ENCODE measurements at places on chromosomes 7 and 10. TPM values are rescaled to one million over a fixed set of nuclear protein-coding genes. Genes with fewer than 3 reads are reported as not detected.

GRCh38 chr7:105816954-105817615 is 59.3 kb downstream of the ATXN7L1 start:
- no peak for DNase-seq

GRCh38 chr7:103715376-103716120 is 269.5 kb upstream of the SLC26A5 start:
- DNase-seq = no peak

- no peak for DNase-seq
Observed at GRCh38 chr7:143936087-143937009, 1.3 kb downstream of the OR2F2 start.

GRCh38 chr10:103504181-103504783 is 10.8 kb downstream of the NEURL1 start:
- peak; percentile 91 for DNase-seq

- DNase-seq = no peak
Observed at GRCh38 chr7:158820656-158821055, 8.7 kb downstream of the ESYT2 start.

GRCh38 chr7:94492601-94493000 is 17.0 kb upstream of the CASD1 start:
- no peak for DNase-seq

- no peak for DNase-seq
Observed at GRCh38 chr7:151299940-151300645, 41.5 kb upstream of the NUB1 start.

GRCh38 chr10:5480162-5480941 is 19.0 kb downstream of the CALML5 start:
- no peak for DNase-seq

DNA sequence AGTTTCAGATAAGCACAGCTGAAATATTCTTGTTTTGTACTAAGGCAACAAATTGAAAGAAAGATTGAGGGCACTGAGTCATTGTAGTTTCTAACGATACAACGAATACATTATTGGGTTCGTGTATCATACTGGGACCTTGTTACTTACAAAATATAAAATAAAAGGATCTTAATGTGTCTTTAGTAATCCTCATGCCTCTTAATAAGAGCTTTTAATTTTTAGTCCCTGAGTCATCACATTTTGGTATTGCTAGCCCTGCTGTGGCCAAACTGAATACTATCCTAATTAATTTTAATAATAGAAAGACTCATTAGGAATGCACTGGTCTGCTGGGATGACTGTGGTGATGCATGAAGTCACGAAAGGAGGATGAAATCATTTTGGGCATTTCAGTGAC is 309.7 kb downstream of the EXOC4 start:
- no peak for DNase-seq

DNA sequence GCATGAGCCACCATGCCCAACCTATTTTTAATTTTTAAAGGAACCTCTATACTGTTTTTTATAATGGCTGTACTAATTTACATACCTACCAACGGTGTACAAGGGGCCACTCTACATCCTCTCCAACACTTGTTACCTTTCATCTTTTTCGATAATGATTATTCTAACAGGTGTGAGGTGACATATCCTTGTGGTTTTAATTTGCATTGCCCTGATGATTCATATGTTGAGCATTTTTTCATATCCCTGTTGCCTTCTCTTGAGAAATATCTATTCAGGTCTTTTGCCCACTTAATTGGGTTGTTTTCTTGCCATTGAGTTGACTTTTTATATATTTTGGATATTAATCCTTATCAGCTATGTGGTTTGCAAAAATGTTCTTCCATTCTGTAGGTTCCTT is 167.0 kb downstream of the CTTNBP2 start:
- no peak for DNase-seq

- no peak for DNase-seq
Observed at GRCh38 chr10:62618054-62618453, 186.5 kb upstream of the ADO start.

DNA sequence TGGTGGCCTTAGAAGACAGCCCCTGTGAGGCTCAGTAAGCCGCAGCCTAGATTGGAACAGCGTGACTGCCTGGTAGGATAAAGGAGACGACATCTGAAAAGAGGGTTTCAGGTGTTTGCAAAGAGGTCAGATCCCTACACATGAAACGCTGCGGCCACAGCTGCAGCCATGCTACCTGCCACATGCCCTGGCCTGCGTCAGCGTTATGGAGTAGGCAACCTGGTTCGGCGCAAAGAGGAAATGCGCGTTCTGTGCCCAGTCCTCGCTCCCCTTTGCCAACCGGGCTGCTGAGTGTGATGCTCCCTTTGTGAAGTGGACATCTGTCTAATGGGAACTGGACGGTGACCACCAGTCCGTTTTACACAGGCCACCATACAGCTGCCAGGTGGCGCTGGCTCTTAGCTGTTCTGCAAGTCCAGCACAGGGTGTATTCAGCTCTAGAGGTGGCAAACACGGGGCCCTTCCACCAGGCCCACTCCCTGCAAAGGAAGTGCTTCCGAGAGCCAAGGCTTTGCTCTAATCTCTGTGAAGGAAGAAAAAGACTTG is 160.3 kb downstream of the CELF2 start:
- no peak for DNase-seq

DNA sequence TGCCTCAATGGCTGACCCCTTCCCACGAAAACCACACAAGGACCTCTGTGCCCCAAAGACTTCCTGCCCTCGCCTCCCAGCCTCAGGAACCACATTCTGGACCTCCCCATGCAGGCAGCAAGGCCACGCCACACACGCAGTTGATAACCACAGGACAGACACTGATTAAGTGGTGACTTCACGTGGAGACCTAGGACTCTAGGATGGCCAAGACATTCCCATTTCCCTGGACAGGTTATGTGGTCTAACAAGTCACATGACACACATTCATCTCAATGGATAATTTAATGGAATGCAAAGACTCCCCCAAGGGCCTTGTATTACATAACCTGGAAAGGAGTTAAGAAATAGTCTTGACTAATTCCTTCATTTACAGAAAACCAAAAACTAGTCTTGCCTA is 110.2 kb downstream of the LARP4B start:
- no peak for DNase-seq

The ZSWIM8 gene
- 91.8 TPM for total RNA-seq

The FAM237B gene
- not detected for total RNA-seq

The SCRN1 gene
- total RNA-seq = 85.6 TPM

The TSPAN13 gene
- 23.8 TPM for total RNA-seq

The HOXA3 gene
- total RNA-seq = 21.2 TPM

The ADRB1 gene
- 0.72 TPM for total RNA-seq

The EN2 gene
- total RNA-seq = 0.13 TPM

The SFTPA1 gene
- total RNA-seq = not detected

Measured in kidney (tissue), 22 donors.